ENCODE measurements at places on chromosomes 7 and 10.

DNA sequence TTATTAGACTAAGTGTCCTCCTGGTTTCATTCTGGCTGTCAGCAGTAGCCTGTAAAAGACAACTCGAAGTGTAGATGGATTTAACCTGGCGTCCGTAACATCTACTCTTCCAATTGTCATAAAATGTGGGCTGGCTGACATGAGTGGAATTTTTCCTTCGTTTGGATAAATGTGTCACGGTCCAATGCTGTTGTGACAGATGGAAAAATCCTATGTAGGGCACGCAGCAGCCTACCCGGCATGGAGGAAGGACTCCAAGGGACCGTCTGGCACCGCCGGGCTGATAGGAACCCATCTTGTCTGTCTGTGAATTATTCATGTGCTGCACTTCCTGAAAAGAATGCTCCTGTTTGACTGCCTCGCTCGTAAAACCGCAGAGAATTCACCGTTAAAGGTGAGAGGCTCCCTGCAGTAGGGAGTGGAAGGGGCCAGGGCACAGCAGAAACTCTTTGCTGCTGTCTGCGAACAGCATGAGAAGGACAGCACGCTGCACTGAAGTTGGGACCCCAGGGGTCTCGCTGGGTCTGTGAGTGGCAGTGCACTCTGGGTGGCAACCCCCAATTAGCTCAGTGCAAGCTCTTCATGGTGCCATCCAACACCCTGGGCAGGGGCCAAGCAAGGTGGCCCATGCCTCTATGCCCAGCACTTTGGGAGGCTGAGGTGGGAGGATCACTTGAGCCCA, 1.6 kb upstream of the ORAI2 start:
- peak; percentile 86 for DNase-seq

- no peak for DNase-seq
These were observed 353.7 kb downstream of the NRG3 start for GRCh38 chr10:82228701-82229100.

- DNase-seq, result no peak
These were observed 55.1 kb downstream of the FAM53B start for GRCh38 chr10:124688889-124689670.

- DNase-seq, result no peak
These were observed 29.5 kb downstream of the SMNDC1 start for GRCh38 chr10:110275128-110275729.

DNA sequence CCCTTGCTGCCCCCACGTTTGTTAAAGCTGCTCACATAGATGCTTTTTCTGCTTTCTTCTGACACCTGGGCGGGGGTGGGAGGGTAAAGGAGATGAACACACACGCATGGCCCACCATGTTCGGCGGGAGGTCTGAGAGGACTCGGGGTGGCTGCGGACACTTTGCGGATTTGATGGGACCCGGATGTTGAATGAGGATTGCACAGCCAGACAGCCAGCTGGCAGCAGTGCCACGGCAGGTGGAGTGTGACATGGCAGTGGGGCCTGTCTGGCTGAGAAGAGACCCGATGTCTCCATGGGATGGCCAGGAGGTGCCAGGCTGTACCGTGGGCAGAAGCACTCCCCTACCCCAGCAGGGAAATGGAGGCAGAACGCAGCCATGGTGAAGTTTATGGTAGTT, 31.2 kb downstream of the PPP2R2D start:
- no peak for DNase-seq

DNA sequence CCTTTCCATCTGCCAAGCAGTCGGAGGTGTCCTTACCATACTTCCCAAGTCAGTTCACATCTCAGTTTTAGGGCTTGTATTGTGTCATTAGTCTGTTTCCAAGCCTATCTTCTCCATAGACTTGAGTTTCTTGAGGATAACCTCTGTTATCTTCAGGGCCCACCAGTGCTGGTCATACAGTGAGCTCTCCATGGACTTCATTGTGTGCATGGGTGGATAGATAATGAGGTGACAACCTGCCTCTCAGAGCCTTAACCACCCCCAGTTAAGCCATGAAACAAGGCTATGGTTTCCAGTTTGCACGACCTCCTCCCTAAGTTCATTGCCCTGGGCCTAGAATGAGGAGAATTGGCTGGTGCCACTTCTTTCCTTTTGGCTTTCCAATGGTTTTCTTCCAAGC, 38.5 kb upstream of the WAC start:
- DNase-seq, result no peak

DNA sequence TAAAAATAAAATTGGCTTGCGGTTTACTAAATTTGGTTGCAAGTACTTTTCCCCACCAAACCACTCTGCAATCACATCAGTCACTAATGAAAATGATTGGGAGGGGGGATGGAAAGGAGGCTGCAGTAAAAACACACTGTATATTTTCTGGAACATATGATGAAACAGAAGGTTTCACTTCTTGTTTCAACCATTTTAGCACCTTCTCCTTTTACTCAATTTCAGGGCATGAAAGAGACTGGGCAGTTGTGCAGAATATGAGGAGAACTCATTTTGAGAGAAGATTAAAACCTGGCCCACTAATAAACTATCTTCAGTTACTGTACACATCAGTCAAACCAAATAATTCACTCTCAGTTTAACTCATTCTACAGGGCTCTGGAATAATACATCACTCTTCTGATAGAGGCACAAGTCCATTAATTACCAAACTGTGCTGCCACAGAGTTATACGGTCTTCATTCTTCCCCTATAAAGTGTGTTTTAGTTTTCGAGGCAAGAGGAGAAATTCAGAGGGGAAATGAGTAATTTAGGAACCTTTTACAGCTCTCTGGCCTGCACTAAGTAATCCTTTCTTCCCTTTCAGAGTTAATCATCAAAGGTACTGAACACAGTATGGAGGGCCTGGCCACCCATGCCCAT, 25.5 kb downstream of the JAZF1 start:
- peak; percentile 79 for DNase-seq

DNA sequence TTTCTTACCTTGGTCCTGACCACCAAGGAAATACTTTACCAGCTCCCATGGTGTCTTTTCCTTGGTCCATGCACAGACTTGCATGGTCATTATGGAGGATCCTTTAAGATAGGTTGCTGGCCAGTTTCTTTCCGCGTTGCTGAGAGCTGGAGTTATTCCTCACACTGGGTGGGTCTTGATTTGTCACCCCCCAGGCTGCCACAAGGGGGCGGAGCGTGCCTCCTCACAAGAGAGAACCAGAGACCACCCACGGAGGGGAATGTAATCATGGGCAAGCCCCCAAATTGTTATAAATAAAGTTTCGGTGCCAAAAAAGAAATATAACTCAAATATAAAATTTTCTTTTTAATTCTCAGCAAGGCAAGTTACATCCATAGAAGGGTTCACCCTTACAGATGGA, 10.5 kb upstream of the TRIM24 start:
- peak; percentile 25 for DNase-seq

GRCh38 chr10:36141856-36142560, 499.9 kb upstream of the FZD8 start:
- no peak for DNase-seq

DNA sequence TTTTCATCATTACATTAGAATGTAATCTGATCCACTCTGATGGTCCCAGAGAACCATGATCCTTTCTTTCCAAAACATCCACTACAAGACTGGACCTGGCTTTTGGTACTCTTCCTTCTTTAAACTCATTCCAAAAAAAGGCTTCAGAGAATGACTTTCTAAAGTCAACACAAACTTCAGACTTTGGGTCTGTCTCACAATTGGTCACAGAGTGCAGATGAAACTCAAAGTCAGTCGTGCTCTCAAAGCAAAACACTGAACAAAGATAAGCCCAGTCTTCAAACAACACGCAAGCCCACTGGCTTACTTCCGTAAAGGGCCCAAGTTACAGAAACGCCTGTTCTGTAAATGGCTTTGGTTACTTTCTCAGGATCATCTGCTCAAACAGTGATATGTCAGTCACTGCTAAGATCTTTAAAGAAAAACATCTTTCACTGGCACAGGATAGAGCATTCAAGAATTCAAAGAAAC, 250.9 kb upstream of the MKLN1 start:
- DNase-seq, result no peak

DNA sequence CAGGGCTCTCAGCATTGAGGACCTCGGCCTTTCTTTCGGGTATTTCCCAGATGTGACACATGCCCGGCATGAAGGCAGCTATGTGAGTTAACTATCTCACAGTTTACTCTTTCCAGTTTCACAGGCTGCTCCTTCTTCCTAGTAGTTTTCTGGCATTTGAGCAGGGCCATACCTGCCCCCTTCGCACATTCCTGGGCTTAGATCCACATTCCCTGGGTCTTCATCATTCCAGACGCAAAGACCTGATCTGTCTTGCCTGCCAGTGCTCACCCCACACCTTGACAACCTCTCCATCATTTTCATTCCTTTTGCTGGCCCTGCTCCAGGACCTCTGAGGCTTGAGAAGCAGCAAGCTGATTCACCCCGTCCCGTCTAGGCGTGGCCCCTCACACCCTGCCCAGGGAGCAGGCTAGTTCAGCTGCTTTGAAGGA, 227.5 kb downstream of the WDR11 start:
- DNase-seq, result no peak

DNA sequence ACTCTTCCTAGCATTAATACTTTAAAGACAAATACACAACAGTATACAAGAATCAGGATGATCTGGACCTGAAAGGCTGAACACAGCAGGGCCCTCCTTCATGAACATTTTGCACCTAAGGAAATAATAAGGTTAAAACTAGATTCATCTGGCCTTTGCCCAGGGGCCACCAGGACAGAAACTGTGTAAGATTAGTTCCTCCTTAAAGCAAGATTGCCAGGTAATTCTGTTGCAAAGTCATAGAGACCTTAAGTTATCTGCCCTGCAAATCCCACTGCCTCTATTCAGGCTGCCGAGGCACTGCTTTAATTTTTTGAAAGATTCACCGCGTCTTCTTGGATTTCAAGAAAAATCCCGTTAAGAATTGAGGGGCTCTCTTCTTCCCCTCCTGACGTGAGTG, 1.6 kb upstream of the KIAA1217 start:
- no peak for DNase-seq

- DNase-seq, result peak; percentile 58
These were observed 14.8 kb upstream of the WAPL start for GRCh38 chr10:86536294-86536861.

GRCh38 chr7:73985737-73986141, 42.2 kb upstream of the ELN start:
- DNase-seq, result no peak

GRCh38 chr7:15130666-15131541, 228.4 kb upstream of the DGKB start:
- no peak for DNase-seq

DNA sequence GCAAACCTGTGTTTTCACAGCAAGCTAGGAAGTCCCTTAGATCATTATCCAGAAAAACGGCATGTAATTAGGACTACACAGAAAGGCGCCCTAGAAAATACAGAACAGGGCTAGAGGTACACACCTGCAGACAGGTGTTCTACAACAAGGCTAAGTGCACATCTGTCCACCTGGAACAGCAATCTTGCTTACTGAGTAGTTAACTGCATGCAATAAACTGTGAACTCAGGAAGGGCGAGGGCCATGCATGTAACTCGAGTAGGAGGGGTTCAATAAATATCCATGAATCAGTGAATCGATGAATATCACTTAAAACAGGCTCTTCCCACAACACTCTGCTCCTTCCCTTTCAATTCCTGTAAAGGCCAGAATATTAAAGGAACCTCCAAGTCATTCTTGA, 22.0 kb downstream of the FAM171A1 start:
- DNase-seq, result no peak

DNA sequence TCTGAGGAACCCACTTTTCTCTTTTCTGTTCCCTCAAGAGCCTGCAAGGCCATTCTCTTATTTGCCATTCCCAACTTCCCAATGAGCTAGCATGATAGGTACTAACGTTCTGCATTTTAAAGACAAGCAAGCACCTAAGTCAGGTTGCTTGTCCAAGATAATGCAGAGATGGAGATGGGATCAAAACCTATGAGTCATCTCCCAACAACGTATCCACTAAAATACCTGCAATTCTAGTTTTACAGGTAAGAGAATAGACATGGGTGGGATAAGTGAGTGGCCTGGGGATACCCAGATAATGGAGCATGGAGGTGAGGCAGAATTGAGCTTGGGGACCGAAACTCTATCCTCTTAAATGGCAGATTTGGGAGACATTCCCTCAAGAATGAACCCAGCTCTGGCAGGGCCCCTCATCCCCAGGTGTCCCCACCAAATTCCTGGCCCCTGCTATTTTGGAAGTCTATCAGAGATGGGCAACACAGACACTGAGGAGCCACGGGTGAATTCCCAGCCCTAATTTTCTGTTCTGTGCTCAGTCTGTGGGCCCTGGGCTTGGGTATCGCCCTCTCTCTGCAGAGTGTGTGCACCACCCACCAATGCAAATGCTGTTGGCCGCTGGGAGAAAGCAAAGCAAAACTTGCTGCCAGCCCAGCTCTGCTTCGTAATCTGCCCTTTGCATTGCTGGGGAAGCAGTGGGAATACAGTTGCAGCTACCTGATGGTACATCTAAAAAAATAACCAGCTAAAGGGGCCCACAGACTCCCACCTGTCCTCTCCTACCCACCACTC, 98.3 kb downstream of the KCNMA1 start:
- no peak for DNase-seq

DNA sequence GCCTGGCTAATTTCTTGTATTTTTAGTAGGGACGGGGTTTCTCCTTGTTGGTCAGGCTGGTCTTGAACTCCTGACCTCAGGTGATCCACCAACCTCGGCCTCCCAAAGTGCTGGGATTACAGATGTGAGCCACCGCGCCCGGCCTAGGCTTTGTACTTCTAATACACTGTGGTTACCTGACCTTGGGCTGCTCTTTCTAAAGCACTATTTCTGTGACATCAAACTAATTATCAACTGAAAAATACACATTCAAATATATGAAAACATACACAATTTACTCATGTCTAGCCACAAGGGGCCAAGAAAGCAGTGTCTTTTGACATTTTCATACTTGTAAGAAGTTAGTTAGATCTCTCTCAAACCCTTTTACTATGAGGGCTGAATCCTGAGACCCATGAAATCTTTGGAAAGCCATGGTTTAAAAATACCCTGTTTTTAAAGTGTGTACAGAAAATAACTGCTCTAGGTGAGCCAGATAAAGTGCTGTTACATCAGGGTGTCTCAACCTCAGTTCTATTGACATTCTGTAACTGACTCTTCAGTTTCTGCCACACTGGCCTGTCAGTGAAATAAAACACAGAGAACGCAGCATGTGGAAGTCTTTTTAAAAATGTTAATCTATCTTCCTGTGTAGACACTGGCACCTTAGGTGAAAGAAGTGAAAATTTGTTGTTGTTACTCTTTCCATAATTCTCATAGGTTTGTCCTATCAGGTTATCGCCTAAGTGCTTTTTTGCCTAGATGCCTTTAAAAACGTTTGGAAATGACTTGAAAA, 58.8 kb downstream of the CREM start:
- no peak for DNase-seq

DNA sequence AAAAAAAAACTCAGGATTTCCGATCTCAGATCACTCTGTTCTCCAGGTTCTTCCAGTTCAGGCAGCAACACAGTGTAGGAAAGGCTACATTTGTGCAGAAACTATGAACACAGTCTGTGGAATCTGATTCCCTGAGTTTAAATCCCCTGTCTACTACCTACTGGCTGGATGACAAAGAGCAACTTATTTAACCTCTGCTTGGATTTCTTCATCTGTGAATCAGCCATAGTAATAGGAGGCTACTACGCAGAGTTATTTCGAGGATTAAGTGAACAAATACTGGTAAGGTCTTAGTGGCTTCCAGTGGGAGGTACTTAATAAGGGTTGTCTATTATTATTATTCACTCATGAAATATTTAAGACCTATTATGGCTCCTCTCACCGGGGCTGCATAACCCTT, 44.3 kb upstream of the PDCD4 start:
- DNase-seq, result no peak

Data from B cell (primary cell).